ENCODE measurements at places on chromosomes 7 and 10. TPM values are rescaled to one million over a fixed set of nuclear protein-coding genes. Genes with fewer than 3 reads are reported as not detected.

The GIMAP2 gene
- total RNA-seq: 10.5 TPM

The SLC16A9 gene
- total RNA-seq: 19.7 TPM

The LZTS2 gene
- total RNA-seq: 76.6 TPM

The TMEM106B gene
- total RNA-seq: 46.3 TPM

The TMUB1 gene
- total RNA-seq: 40.3 TPM

The HOXA1 gene
- 1.5 TPM for total RNA-seq

The FGFBP3 gene
- 1.3 TPM for total RNA-seq

The CAV2 gene
- 41.0 TPM for total RNA-seq

The ASB15 gene
- total RNA-seq: not detected

The ATOH7 gene
- total RNA-seq: not detected

DNA sequence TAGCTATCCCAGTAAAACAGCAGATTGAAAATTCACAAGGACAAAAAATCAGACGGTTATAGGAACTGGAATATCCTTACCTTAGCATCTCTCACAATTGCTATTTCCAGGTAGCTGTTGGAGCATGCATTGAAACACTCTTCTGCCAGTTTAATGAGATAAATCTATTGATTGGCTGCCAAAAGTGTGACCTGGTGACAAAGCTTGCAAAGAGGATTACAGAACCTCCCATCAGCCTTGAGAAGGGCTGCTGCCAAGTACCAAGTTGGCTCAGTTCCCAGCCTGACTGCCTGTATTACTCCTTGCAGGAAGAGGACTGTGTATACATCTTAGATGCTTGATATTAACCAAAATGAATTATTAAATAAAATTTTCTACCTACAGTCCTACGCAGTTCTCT lies 5.1 kb downstream of the PRLHR start:
- no peak overlapping the region for H3K27ac ChIP-seq
- no peaks in the 10 kb centered on the region for H3K36me3 ChIP-seq
- H3K27me3 ChIP-seq: no peaks in the 10 kb centered on the region
- no peak overlapping the region for H3K4me3 ChIP-seq
- DNase-seq: no peak

DNA sequence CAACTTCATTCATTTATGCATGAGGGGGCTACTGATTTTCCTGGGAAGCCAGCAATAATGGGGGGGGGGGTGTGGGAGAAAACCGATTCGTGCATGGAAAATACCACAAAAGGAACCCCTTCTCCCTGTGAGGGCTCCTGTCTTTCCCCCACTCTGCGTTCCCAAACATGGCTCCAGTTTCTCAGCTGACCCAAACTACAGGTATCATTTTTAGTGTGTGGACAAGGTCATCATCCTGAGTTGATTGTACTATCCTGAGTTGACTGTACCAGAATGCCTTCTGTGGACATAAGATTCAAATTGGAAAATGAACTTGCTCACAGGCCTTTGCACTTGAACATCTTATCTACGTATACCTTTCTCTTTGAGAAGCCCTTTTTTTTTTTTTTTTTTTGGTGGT lies 49.9 kb downstream of the ZRANB1 start:
- no peaks in the 10 kb centered on the region for H3K27me3 ChIP-seq
- no peak overlapping the region for H3K4me3 ChIP-seq
- H3K36me3 ChIP-seq: no peaks in the 10 kb centered on the region
- H3K27ac ChIP-seq: no peak overlapping the region

GRCh38 chr10:5860066-5860465 lies 29.6 kb downstream of the ANKRD16 start:
- H3K4me1 ChIP-seq: no peaks in the 10 kb centered on the region
- no peaks in the 10 kb centered on the region for H3K27me3 ChIP-seq
- no peak overlapping the region for H3K27ac ChIP-seq
- H3K36me3 ChIP-seq: no peaks in the 10 kb centered on the region
- no peak for DNase-seq

GRCh38 chr7:146641491-146641890 lies 524.9 kb downstream of the CNTNAP2 start:
- H3K4me3 ChIP-seq: no peak overlapping the region
- H3K4me1 ChIP-seq: no peaks in the 10 kb centered on the region
- no peak for DNase-seq
- H3K36me3 ChIP-seq: no peaks in the 10 kb centered on the region

DNA sequence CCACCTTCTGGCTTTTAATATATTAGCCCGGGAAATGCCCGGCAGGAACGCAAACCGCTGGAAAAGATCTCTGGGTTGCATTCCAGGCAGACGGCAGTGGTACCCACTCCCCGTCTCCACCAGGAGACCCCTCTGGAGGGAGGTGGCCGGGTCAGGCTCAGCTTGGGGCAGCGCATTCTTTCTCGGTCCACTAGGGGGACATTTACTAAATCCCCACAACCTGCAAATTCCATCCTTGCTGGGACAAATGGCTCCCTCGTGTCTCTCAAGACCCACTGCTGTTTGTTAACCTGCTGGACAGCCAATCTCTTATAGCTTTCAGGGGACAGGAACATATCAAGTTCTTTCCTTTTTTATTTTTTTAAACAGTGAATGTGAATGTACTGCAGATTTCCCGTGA lies 45.8 kb upstream of the CARD11 start:
- H3K36me3 ChIP-seq: no peaks in the 10 kb centered on the region
- no peak for DNase-seq
- H3K27ac ChIP-seq: no peak overlapping the region

DNA sequence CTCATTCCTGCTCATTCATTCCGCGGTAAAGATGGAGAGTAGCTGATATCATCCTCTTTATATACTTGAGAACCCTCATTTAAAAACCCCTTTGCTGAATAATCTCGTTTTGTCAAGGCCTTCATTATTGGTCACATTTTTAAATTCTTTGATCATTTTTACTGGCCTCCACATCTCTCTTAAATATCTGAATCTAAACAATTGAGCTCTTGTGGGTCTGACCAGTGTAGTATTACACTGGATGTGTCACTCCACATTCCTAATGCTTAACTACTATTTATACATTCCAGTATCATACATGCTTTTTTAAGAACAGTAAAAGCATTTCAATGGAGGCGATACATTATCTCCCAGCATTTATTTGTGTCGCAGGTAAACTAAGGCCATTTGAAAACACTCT lies 12.6 kb upstream of the PRPS1L1 start:
- DNase-seq: no peak
- H3K4me1 ChIP-seq: no peaks in the 10 kb centered on the region
- H3K36me3 ChIP-seq: no peaks in the 10 kb centered on the region
- no peak overlapping the region for H3K27ac ChIP-seq

DNA sequence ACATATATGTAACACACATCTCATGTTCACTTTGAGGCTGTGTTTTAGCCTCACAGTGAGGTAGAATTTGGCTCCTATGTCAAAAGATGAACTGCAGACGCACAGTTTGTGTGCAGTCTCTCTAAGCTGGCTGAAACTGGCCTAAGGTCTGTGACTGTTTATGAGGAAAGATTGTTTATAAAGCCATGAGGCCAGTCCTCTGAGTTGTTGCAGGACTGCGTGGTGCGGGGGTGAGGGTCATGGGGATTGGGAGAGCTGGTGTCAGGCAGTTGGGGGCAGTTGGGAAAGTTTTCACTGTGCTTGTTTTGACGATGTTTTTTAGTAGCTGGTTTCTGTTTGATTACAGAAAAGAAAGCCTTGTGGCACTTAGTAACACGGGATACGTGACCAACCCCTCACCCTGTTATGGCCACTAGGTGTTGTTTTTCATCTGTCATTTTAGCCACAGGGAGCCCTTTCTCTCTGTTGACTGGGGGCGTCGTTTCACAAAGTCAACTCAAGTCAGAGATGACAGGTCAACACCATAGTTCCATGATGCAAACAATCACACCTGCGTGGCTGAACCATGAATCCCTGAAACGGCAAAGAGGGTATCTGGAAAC lies 310.9 kb downstream of the CCDC3 start:
- H3K27ac ChIP-seq: peak overlapping the region; percentile 36
- no peaks in the 10 kb centered on the region for H3K27me3 ChIP-seq
- no peak overlapping the region for H3K4me3 ChIP-seq
- peak; percentile 54 for DNase-seq
- H3K36me3 ChIP-seq: no peaks in the 10 kb centered on the region

DNA sequence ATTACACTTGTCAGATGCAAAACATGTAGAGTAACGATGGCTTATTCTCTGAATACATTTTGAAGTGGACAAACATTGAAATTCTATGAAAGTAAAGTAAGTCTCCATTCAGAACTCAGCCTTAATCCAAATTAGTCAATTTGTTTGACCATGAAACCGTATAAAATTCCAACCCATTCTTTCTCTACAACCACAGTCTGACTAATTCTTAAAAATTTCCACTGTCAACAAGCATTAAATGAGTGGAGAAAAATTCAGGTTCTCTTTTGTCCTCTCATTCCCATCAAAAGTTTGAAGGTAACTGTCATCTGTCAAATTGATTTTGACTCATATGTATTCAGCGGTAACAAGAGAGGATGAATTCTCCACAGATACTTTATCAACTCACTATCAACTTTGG lies 1031.5 kb downstream of the SORCS1 start:
- H3K27me3 ChIP-seq: no peaks in the 10 kb centered on the region
- H3K27ac ChIP-seq: no peak overlapping the region
- no peak overlapping the region for H3K4me3 ChIP-seq
- H3K36me3 ChIP-seq: no peaks in the 10 kb centered on the region
- no peak for DNase-seq

- no peak for DNase-seq
- H3K27me3 ChIP-seq: no peaks in the 10 kb centered on the region
- no peaks in the 10 kb centered on the region for H3K36me3 ChIP-seq
- no peak overlapping the region for H3K4me3 ChIP-seq
- H3K4me1 ChIP-seq: no peaks in the 10 kb centered on the region
These were observed 8.3 kb upstream of the SLC18A3 start for GRCh38 chr10:49601857-49602256.

- H3K27ac ChIP-seq: no peak overlapping the region
- no peaks in the 10 kb centered on the region for H3K4me1 ChIP-seq
- DNase-seq: peak; percentile 27
- no peak overlapping the region for H3K4me3 ChIP-seq
- H3K27me3 ChIP-seq: no peaks in the 10 kb centered on the region
- H3K36me3 ChIP-seq: no peaks in the 10 kb centered on the region
These were observed 11.9 kb upstream of the LRRC27 start for GRCh38 chr10:132319853-132320653.

GRCh38 chr7:100397315-100398081 lies 24.2 kb downstream of the PILRA start:
- no peak for DNase-seq
- H3K27ac ChIP-seq: no peak overlapping the region
- H3K36me3 ChIP-seq: no peaks in the 10 kb centered on the region

- DNase-seq: no peak
- H3K27ac ChIP-seq: no peak overlapping the region
- H3K4me3 ChIP-seq: no peak overlapping the region
These were observed 118.7 kb upstream of the CDK6 start for GRCh38 chr7:92955081-92955480.

GRCh38 chr10:46517541-46517940 lies 38.9 kb downstream of the GPRIN2 start:
- H3K4me3 ChIP-seq: no peak overlapping the region
- H3K4me1 ChIP-seq: no peaks in the 10 kb centered on the region
- DNase-seq: no peak
- no peaks in the 10 kb centered on the region for H3K36me3 ChIP-seq
- H3K27ac ChIP-seq: no peak overlapping the region

- no peaks in the 10 kb centered on the region for H3K27me3 ChIP-seq
- H3K4me1 ChIP-seq: no peaks in the 10 kb centered on the region
- H3K36me3 ChIP-seq: no peaks in the 10 kb centered on the region
- H3K4me3 ChIP-seq: no peak overlapping the region
- H3K27ac ChIP-seq: no peak overlapping the region
These were observed 236.4 kb upstream of the SP4 start for GRCh38 chr7:21191321-21192073.

DNA sequence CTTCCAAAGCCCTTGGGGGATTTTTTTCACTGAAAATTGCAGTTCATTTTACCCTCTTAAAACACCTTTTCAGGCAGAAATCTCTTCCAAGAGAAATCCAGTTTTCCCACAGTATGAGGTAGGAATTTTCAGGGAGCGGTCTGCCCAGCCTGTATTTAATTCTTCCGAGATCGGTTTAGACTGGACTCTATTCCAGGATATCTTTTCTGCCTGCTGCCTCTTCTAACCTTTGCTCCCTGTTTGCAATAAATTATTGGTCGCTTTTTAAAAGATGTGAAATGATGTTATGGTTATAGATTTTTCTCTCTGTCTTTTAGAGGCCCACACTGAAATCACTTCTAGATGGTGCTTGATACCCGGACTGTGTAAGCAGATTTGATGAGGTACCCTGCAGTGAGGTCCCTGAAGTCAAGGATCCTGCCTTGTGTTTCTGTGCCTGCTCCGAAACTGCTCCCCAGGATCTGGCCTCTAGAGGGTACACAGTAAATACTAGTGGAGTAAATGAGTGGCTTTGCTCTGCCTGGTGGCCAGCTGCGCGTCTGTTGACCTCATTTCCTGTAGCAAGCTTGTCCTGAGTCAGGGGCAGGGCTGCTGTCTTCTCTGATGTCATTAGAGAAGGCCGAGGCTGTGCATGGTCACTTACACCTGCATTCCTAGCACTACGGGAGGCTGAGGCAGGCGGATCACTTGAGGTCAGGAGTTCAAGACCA lies 191.6 kb downstream of the FANK1 start:
- H3K4me1 ChIP-seq: peaks cover 5% of the 10 kb centered on the region
- no peak overlapping the region for H3K27ac ChIP-seq
- no peak overlapping the region for H3K4me3 ChIP-seq
- H3K27me3 ChIP-seq: no peaks in the 10 kb centered on the region
